SJSA1 (cell line): ENCODE measurements at places on chromosomes 4 and X. TPM values are rescaled to one million over a fixed set of nuclear protein-coding genes. Genes with fewer than 3 reads are reported as not detected.

- no peak for DNase-seq
Measured at GRCh38 chr4:1293991-1294390, 4.3 kb downstream of the MAEA start.

DNA sequence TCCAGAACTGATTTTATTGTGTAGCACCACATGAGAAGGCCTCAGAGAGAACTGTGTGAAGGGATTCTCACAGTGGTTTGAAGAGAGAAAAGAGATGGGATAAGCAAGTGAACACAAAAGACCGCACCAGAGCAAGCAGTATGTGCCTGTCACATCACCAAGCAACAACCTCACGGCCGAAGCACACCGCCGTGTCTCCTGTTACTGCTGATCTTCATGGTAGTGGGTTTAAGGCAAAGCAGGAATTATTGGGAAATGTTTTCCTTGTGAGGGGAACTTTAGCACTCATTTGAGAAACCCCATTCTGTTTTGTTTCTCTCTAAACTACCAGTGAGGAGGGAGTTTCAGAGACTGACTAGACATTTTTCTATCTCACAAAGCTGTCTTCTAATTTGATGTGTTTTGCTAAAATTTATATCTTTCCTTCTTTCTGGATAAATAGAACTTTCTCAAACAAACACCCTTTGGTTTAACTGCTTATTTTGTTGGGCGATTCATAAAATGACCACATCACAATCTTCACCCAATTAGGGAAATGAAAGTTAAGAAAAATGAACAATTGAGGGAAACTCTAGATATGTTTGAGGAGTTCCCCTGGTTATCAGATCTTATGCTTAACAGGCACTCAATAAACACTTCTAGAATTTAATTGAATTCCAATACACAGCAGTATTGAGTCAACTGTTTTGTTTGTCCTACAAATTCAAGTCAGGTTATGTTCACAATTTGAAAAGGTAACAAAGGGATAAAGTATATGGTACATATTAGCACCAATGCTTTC, 16.5 kb downstream of the SH3KBP1 start:
- no peak for DNase-seq

DNA sequence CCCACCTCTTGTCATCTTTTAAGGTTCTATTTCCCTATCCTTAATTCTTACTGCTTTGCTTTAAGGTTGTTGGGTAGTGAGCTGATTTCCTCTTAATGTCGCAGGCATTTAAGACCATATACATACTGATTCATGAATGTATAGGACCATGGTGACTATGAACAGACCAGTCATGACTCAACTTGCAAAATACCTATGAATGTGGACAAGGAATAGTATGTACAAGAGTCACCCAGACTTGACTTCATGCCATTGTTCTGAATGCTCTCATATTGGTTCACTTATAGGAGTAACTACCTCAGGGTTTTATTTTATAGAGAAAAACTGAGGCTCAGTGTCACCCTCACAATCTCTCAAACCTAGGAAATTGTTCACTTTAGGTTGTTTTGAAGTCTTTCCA, 44.3 kb downstream of the CCNG2 start:
- no peak for DNase-seq

DNA sequence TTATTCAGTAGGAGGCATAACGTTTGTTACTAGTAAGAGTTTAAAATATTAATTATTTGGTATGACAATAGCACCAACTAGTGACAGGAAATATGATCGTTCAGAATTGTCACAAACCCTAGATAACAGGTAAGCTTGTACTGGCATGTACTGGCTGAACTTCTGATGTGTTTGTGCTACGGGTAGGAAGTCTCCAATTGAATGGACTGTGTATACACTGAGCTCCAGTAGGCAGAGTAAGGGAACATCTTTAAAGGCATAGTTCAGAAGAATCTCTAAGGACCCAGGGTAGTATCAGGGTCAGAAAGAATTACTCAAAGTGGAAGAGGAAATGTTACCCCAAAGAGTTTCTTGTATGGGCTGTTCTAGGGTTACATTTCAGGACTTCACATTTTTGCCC, 230.4 kb downstream of the EDA2R start:
- DNase-seq = no peak

- DNase-seq = peak; percentile 42
Measured at GRCh38 chrX:93673056-93673868, at the start of gene NAP1L3. TSS of gene NAP1L3 (minus strand) at chrX:93673578. CDS start at chrX:93673304, 274 bp downstream.

GRCh38 chr4:13659341-13660070, 32.0 kb upstream of the BOD1L1 start:
- no peak for DNase-seq

- DNase-seq = no peak
Measured at GRCh38 chr4:107757864-107758476, 37.9 kb upstream of the PAPSS1 start.

DNA sequence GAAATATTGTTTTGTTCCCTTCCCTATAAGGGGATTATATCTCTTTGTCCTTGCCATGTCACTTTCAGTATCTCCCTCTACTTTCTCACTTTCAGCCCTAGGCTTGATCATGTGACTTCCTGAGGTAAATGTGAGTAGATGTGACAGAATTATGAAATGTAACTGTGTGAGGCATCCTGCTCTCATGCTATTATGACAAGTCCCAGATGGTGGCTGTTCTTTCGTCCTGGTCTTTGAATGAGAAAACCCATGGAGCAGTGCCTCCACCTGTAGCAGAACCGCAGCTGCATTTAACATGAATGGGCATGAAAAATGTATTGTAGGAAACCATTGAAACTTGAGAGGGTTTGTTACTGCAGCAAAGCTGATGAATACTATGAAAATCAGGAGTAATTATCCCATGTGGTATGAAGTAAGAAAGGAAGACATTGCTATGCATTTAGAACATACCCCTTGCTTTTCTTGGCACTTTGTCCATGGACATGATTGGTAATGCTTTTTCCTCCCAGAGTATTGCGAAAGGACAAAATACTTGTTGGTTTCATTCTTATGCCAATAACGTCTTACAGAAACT, 202.2 kb upstream of the GPRIN3 start:
- DNase-seq = no peak

DNA sequence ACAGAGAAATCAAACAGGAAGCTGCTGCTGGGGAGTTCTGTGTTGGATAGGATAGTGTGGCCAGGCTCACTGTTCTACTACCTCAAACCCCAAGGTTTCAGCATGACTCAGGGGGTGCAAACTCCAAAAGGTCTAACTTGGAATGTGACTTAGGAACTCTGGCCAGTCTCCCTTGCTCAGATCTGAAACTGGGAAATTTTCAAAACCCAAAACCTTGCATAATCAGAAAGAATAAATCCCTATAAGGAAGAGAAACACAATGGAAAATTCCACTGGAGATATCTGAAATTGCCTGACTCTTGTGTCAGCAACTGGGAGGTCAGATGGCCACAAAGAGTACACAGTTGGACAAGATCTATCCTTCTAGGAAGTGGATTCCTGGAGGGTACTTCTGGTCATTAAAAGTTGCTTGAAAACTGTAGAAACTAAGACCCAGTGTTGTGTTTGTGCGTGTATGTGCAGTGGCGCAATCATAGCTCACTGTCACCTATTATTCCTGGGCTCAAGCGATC, 58.0 kb downstream of the PPEF2 start:
- DNase-seq = peak; percentile 63

DNA sequence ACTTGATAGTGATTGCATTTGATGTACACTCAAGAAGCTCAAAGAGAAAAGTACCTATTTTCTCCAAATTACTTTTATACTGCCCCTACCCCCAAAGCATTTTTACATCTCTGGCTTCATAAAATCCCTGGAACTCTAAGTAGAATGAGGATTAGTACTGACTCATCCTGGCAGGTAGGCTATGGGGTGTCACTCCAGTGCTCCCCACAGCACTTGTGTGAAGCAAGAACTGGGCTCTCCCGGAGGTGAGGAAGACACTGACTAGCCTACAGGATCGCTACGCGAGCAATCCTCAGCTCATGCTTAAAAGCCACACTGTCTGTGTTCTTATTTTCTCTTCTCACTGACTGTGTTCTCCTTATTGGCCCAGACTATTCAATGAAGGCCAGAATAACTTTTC, 90.4 kb upstream of the NDP start:
- no peak for DNase-seq

The MAMLD1 gene
- total RNA-seq = 3.7 and 11.4 TPM in 2 replicates

The GNRHR gene
- total RNA-seq = not detected in 2 replicates

The SYNPO2 gene
- total RNA-seq = 2.8 and 4.7 TPM in 2 replicates

The SPARCL1 gene
- total RNA-seq = not detected in 2 replicates

The MTMR8 gene
- total RNA-seq = not detected in 2 replicates
